ENCODE measurements at places on chromosomes 1 and 21.

DNA sequence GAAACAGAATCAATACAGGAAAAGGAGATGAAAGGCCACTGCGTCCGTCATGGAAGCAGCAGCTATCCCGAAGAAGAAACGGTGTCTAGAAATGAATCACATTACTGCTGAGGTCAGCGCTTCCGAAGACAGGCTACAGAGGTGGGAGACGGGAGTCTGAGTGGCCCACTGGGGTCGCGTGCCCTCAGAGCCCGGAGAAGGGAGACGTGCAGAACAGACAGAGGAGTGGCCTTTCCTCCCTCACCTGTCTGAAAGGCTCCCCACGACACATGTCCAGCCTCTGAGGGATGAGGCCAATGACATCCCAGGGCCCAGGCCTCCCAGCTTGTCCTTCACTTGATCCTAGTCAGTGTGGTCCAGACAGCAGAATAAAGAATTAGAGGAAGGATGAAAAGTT lies 35.9 kb downstream of the VPS26C start:
- DNase-seq, result no peak

GRCh38 chr1:20678599-20678998 lies 17.4 kb upstream of the DDOST start:
- no peak for DNase-seq

GRCh38 chr1:171366085-171366484 lies 52.1 kb downstream of the FMO4 start:
- no peak for DNase-seq

DNA sequence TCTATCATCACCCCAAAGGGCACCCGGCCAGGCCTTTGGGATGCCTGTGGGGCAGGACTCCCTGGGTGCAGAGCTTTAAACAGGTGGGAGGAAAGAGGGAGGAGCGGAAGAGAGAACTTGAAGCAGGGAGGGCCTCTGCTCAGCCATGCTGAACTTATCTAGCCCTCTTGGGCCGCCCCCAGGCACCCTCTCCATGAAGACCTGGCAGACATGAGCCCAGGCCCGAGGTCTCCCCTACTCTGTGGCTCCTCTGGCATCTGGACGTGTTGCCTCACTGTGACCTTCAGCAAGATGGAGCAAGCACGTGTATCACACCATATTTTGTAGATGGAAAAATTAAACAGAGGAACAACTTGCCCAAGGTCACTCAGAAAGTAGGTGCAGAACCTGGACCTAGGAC lies 711.4 kb downstream of the MATN1 start:
- DNase-seq, result no peak

- DNase-seq, result no peak
Observed at GRCh38 chr21:37631319-37632117, 264.9 kb downstream of the DYRK1A start.

GRCh38 chr1:165858364-165858823 lies 31.0 kb downstream of the UCK2 start:
- DNase-seq, result no peak

DNA sequence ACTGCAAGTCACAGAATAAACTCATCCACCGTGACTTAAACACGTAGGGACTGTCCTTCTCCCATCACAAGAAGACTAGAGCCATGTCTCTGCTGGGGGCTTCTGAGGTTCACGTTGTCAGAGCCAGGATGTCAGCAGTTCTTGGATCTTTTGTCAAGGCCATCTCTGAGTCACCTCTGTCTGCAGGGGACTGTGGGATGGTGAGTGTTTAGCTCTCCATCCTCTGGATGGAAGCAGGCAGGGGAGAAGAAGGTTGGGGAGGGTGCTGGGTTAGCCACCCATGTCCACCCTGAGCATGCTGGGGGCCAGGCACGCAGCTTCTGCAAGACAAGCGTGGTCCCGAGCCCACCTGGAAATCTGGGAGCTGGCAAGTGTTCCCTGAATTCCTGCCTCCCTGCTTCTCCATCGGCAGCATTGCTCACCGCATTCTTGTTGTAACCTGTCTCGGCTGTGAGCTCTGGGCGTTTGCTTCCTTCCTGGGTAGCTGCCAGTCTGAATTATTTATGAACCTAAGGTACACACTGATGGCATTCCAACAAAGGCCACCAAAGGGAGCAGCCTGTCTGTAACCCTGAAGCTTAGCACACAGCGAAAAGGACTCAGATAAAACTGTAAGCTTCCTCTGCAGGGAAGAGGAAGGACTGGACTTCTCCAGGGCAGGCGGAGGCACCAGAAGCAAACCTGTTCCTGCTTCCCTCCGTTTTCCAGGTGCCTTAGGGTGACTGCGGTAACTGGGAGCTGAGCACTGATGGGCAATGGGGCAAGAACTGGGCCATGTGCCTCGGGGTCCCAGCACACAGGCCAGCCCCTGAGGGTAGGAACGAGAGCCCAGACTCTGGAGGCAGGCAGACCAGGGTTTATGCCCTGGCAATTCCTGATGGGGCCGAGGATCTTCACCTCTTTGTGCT lies 88.6 kb downstream of the RIPK4 start:
- no peak for DNase-seq

DNA sequence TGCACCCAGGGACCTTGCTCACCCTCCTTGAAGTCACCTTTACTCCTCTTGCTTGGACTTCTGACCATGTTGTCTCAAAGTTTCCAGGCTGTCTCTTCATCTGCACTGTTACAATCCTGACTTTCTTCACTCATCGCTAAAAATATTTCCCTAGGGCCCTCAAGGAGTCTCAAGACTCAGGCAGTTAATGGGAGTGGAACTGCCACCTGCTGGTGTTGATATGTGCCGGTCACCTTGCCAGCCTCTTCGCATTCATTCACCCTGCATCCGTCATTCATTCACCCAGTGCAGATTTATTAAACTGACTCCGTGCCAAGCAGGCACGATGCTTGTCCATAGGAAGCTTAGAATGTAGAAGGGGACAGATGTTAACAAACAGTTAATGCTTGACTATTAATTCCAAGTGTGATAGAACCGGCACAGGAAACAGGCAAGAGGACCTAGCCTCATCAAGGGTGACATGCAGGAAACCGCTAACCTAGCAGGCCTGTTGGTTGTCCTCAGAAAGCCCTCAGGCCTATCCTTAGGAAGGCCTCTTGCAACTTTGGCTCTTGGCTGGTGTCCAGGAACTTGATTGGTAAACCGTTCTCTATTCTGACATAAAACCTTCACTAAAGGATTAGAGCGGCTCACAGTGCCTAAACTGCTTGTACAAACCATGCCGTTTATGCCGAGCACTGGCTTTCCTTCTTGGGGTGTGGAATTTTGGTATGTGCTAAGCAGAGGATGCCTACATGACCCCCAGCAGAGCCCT lies 342.2 kb downstream of the CAMTA1 start:
- peak; percentile 35 for DNase-seq

GRCh38 chr1:30697571-30698376 lies 25.6 kb downstream of the MATN1 start:
- DNase-seq, result no peak

GRCh38 chr21:28916150-28916893 lies 76.4 kb downstream of the LTN1 start:
- DNase-seq, result no peak

DNA sequence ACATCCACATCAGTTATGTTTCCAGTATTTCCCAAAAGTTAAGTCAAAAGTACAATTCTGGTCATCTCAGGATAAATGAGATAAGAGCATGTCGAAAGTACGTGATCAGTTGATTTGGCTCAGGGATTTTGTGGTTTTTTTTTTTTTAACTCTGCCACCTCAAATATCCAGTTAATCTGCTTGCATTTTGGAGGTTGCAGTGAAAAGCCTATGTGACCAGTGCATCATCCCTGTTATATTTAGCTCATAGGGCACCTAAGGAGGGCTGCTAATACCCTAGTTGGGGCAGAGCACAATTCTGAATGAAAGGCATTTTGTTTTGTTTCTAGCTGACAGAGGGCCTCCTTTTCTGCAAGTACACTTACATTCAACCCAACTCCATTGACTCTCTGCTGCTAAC lies 31.7 kb upstream of the RGS16 start:
- no peak for DNase-seq

- no peak for DNase-seq
Observed at GRCh38 chr1:788835-789234, 102.4 kb upstream of the OR4F16 start.

GRCh38 chr1:232877365-232878028 lies 72.3 kb downstream of the MAP10 start:
- no peak for DNase-seq

DNA sequence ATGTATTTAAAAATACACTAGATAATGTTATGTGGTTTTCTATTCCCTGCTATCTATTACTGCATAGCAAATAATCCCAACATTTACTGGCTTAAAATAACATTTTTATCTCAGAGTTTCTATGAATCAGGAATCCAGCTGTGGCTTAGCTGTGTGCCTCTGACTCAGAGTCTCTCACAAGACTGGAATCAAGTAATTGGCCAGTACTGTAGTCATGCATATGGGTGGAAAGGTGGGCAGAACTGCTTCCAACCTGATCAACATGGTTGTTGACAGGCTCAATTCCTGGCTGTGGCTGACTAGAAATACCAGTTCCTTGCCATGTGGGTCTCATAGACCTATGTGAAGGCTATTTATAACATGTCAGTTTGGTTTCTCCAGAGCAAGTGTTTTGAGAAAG lies 131.8 kb downstream of the PDE4B start:
- no peak for DNase-seq

DNA sequence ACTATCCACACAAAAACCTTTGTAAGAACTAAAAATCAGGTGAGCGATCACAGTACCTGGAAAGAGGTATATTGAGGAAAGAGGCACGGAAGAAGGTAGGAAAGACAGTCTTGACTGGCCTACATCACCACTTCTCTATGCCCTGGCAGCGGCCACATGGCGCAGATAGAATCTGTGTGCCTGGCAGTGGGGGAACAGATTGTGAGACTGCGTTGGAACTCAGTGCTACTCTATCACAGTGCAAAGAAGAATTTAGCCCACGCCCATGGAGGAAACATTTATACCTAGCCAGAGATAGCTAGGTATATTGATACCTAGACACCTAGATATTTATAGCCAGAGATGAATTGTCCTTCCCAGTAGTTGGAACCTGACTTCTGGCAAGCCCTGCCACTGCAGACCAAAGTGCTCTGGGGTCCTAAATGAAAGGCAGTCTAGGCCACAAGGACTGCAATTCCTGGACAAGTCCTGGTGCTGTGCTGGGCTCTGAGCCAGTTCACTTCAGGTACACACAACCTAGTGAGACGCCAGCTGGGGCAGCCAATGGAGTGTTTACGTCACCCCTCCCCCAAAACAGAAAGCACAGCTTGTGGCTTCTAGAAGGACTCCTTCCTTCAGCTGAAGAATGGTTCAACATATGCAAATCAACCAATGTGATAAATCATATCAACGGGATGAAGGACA lies 51.9 kb downstream of the DHX9 start:
- DNase-seq, result no peak

- DNase-seq, result no peak
Observed at GRCh38 chr1:185069202-185069772, 23.9 kb downstream of the RNF2 start.

GRCh38 chr1:9822897-9823692 lies 670 bp downstream of the CLSTN1 start:
- no peak for DNase-seq

- DNase-seq, result no peak
Observed at GRCh38 chr1:222618880-222619596, 1.1 kb downstream of the MIA3 start.

- DNase-seq, result no peak
Observed at GRCh38 chr1:201954263-201955008, 867 bp upstream of the TIMM17A start.
